Omental fat pad (tissue), 4 donors: ENCODE measurements at places on chromosomes 2 and 18. TPM values are rescaled to one million over a fixed set of nuclear protein-coding genes. Genes with fewer than 3 reads are reported as not detected.

MYL12A gene
- 634 TPM for total RNA-seq

SNORC gene
- 0.24 TPM for total RNA-seq

DNA sequence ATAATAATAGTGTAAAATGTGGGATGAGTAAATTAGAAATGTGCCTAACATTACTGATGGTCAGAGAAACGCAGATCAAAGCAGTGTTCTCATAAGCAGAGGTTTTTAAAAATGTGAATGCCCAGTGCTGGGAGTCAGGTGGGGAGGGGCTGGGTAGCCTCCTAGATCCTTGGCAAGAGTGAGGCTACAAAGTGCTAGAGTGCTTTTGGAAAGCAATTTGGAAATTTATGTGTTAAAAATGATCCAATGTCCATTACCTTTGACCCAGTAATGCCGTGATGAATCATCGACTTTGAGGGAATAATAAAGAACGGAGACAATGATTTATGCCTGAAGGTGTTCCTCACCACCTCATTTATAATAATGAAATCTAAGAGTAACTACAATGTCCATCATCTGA, 44.9 kb upstream of the TWIST2 start:
- no peak for DNase-seq

- no peak for DNase-seq
Observed at GRCh38 chr18:5997361-5997760, 102.0 kb upstream of the TMEM200C start.

- no peak for DNase-seq
Observed at GRCh38 chr2:205975082-205975949, 110.7 kb downstream of the INO80D start.

GRCh38 chr2:235229236-235229635, 264.6 kb upstream of the AGAP1 start:
- no peak for DNase-seq

GRCh38 chr2:102540882-102541281, 67.9 kb downstream of the SLC9A4 start:
- no peak for DNase-seq

DNA sequence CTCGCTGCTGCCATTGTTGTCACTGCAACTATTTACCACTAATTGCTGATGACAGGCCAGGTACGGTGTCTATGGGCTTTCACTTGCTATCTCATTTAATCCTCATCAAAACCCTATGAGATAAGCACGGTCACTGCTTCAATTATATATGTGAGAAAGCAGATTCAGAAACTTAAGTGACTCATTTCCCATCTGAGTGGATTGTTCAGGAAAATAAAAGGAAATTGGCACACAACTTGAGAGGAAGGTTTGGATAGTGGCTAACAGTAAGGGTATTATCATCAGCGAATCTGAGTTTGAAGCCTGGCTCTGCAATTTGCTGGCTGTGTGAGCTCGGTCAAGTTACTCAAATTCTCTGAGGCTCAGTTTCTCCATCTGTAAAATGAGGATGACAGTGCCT, 196.0 kb downstream of the KCNS3 start:
- no peak for DNase-seq

- no peak for DNase-seq
Observed at GRCh38 chr2:152658221-152658620, 59.0 kb downstream of the PRPF40A start.

DNA sequence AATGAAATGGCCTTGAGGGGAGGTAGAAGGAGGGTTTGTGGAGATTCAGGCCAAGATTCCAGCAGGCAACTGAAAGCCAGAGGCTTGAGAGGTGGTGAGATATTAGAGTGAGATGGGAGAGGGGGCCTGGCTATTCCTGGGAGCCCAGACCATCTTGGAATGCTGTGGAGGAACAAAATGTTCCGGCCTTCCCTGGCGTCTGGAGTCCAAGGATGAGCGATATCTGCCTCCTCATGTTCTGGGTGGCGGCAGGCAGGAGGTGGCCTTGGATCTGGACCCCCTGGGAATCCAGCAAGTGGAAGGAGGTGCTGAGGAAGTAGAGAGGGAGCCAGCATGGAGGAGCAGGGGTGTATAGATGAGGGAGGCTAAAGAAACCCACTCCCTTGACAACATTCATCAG, 335.9 kb downstream of the CYP26B1 start:
- no peak for DNase-seq

DNA sequence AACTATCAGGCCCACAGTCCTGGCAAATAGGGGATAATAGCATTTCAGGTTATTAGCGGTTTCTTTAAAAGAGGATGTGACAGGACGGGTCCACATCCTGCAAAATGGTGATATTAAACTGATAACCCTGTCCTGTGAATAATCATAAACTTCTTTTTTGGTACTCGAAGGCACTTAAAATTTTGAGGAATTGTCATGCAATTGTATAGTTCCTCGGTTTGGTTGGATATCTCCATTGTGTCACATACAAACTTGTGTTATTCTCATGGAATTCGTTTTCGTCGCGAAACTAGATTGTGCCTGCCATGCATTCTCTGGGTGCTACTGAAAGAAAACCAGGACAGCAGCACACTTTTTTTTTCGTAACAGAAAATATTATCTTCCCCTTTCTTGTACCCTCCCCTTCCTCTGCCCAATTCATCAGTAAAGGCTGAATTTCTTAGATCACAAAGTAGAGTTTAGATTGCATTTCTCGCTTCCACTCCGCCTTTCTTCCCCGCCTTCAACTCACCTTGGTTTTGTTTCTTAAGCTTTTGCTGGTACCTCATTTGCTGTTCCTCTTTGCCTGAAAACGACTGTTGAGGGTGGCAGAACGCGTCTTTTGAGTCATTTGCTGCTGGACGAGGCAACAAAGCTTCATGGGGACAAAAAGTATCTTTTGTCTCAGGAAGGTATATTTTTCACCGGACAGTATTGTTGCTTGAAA, 1.3 kb downstream of the CERS6 start:
- DNase-seq, result no peak

DNA sequence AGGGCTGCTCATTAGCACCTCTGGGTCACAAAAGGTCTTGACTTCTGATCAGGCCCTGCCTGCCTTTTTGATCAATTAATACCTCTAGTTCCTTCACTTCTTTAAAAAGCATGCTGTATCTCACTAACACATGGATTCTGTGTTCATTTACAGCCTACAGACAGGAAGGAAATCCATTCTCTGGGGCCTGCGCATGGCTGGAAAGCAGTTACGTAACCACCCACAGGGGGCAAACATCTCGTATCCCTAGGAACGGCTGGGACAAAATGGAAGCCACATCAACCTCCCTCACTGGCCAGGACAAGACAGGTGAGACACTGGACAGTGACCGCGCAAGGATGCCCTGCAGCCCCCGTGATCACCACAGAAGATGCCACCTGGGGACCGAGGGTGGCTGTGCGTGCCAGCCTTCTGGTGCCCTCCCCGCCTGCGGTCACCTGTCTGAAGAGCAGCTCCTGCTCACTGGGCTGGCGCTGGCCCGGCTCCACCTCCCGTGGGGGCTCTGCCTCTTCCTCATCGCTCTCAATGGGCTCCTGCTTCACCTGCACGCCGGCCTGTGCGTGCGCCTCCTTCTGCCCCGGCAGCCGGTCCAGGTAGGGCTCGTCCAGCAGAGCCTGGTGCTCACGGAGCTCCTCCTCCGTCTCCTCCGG, 266.9 kb downstream of the TWIST2 start:
- DNase-seq, result no peak

DNA sequence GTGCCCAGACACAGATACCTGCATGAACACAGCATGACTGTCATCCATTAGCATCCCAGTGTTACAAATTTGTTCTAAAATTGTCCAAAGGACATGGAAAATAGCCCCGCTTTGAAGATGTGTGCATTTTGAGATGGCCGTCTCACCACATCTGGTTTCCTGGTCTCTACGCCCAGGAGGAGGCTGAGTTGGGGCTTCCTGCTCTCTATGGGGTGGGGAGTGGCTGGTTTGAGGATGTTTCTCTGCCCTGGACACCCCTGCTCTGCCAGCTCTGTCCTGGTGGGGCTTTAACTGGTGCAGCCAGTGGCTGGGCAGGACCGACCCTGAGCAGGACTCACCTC, 74.6 kb upstream of the SMAD7 start:
- no peak for DNase-seq

- no peak for DNase-seq
Observed at GRCh38 chr2:107776362-107776761, 50.3 kb upstream of the RGPD4 start.

DNA sequence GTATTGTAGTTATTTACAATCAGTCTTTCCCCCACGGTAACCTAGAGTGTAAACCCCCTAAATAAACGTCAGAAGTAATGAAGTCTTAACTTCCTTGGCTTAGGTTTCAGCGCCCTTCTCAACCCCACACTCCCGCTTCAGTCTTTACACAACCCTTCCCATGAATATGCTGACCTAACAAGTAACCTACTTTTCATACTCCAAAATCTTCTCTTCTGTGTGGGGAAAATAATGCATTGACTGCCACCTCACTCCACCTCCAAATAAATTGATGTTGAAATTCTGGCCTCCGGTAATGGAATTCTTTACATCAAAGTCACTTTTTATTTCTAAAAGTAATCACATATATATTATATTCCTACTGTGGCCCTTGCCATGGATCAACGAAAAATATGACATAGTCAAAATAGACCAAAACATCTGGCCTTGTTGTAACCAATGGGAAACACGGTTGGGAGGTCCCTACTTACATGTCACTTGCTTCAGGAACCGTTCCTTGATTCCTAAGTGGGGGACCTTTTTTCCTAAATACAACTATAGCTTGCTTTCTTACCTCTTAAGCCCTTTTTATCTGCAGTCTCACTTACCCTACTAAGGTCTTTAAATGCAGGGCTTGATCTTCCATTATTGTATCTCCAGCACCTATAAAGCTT, 961 bp downstream of the GEN1 start:
- no peak for DNase-seq

DNA sequence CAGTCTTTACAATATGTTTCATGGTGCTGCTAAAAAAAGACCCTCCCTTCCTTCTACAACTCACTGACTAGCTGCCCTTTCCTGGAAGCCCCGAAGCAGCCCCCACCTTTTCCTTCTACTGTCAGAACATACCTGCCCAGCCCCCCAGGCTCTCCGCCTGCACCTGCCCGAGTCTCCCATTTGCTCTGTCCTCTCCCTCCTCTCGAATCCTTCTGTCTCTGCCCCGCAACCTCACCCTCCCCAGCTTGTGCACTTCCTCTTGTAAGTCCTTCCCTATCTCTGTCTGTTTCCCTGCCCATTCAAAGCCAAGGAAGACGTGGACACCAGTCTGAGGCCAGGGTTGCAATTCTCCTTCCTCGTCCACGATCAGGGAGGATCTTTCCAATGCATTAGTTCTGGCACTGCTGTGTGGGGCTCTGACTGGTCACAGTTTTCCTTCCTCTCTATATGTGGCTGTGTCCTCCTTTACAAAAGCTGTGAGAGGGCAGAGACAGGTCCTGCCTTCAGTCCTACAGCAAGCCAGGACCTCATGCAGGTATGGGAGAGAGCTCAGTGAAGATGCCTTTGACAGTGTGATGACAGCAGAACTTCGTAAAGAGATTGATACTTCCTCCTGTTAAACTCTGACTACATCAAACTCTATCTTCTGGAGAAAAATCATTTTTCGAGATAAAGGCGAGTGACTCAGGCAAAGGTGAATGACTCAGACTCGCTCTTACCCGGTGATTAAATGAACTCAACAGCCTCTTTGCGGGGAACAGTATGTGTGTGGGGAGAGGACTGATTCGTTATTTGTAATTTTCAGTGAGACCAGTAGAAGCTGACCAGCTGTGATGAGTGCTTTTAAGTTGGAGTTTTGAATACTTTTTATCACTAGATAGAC, 14.2 kb downstream of the TNFRSF11A start:
- DNase-seq, result no peak

DNA sequence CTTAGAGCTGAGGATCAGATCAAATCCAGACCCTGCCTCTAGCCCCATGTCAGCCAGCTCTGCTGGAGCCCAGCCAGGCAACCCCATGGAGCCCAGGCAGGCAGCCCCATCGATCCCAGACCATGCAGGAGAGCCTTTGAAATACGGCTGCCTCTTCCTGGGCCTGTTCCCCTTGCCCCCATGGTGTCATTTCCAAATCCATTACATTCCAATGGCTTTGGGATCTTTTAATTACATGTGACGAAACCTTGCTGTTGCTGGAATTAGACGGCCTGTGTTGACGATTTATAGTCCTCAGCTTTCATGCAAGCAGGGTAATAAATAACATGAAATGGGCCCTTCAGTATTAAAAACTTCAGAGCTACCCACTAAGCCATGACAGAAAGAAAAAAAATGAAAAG, 75.8 kb upstream of the SLC14A2 start:
- no peak for DNase-seq

- DNase-seq, result no peak
Observed at GRCh38 chr2:164696634-164697033, 75.4 kb upstream of the GRB14 start.

DNA sequence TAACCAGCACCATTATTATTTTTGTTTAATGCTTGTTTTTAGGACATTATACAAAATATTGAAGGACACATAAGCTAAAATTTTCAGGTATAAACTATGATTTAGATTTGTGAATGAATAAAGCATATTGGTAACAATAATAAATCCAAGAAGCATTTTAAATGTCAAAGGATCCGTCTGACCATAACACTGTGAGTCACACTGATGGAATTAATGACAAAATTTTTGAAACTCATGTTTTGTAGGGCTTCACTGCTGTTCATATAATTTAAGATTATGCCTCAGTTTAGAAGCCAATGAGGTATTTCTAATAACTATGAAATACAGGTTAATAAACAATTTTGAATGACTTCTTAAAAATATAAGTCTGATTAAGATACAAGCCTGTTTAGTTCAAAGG, 124.6 kb downstream of the TMEFF2 start:
- DNase-seq, result no peak

DNA sequence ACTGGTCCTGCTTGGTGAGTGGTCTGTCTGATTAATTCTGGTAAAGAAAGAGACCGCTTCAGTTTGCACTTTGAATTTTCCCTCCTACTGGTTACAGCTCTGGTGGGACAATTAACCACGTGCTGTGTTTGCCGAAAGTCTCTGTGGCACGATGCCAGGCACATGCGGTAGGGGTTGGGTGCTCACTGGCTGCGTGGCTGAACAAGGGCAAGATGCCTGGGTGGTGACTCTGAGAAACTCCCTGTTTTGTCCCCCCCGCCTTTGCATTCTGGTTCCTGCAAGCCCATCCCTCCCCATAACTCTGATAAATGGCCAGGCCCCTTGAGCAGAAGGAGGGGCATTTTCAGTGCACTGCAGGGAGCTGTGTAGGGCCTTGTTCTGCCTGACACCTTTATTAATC, 206.1 kb downstream of the TFCP2L1 start:
- no peak for DNase-seq

DNA sequence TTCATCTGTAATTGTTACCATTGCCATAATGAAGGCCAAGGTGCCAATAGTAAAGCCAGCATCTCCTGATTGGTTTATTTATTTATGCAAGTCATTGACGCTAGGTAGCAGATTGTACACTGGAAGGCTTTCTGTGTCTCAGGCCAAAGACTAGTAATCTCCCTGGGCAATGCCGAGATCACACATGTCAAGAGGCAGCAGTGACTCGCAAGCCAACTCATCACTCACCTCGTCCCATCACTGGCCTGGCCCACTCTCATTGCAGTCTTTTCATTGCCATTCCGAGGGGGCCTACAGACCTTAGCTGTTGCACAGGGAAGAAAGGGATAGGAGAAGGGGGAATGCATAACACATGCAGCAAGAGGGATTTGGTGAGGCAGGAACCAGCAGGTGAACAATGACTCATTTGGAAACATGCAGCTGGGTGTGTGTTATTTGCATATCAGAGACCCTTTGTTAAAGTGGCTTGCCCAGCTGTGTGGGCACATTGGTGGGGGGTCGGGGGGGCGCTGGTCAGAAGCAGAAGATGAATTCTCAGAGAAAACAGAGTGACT, 448.7 kb upstream of the HNRNPA3 start:
- DNase-seq, result no peak
